ENCODE measurements at places on chromosomes 12 and 14. TPM values are rescaled to one million over a fixed set of nuclear protein-coding genes. Genes with fewer than 3 reads are reported as not detected.

The TPPP2 gene
- not detected for total RNA-seq

The IL22 gene
- not detected for total RNA-seq

The HAL gene
- under 0.01 TPM for total RNA-seq

The GOLGA3 gene
- 120 TPM for total RNA-seq

The TSPAN19 gene
- under 0.01 TPM for total RNA-seq

The VAMP1 gene
- 10.2 TPM for total RNA-seq

The OR4E2 gene
- total RNA-seq = not detected

The RDH11 gene
- 137 TPM for total RNA-seq
